GM23248 (cell line): ENCODE measurements at places on chromosomes 2 and 18. TPM values are rescaled to one million over a fixed set of nuclear protein-coding genes. Genes with fewer than 3 reads are reported as not detected.

GRCh38 chr2:70647873-70648481, 94.4 kb upstream of the TGFA start:
- DNase-seq: peak; percentile 75

Gene PFN4
- not detected in 2 replicates for total RNA-seq

DNA sequence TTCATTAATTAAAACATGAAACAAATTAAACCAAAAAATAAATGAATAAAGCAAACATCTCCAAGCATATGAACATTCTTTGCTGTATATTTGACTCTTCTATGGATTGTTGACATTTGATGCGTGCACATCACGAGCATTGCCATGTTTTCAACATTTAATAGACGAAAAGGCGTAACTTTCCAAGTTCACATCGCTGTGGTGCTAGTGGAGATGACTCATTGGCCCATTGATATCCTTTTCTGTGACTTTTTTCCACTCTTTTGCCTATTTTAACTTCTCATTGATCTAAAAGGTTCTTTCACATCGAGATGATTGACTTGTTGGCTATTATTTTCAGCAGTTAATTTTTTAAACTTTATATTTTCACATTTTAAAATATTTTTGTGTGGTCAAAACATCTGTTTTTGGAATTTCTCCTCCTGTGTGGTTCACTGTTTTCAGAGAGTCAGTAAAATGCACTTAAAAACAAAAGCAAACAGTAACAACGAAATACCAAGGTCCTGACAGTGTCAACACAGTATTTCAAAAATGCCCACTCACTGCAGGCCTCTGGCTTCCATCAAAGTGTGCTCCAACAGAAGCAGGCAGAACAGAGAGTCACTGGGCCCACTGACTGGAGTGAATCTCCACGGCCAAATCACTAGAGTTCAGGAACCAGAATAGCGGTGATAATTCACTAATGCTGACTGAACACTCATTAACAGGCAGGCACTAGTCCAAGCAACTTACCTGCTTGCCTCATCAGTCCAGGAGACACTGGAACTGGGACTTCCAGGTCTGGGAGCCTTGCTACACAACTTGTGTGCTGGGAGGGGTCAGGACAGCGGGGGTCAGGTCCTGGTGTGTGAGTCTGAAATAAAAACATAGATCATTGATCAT, 372.2 kb upstream of the SMIM21 start:
- no peak for DNase-seq

Gene ZNF521
- total RNA-seq: 12.1 and 17.9 TPM in 2 replicates

DNA sequence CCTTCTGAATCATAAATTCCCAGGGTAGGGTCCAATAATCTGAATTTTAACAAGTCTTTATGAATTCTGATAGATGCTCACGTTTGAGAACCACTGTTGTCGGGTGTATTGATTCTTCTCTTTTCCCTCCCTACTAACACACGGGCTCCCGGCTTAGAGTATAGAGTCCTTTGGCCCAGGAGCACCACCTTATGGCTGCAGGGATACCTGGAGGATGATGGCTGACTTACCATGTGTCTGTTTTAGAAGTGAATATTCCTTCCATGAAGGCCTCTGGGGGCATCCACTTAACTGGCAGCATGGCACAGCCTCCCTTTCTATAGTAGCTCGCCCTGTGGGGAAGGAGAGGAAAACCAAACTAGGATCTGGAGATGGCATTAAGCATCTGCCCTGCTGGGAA, 91.7 kb downstream of the CLIP4 start:
- no peak for DNase-seq

DNA sequence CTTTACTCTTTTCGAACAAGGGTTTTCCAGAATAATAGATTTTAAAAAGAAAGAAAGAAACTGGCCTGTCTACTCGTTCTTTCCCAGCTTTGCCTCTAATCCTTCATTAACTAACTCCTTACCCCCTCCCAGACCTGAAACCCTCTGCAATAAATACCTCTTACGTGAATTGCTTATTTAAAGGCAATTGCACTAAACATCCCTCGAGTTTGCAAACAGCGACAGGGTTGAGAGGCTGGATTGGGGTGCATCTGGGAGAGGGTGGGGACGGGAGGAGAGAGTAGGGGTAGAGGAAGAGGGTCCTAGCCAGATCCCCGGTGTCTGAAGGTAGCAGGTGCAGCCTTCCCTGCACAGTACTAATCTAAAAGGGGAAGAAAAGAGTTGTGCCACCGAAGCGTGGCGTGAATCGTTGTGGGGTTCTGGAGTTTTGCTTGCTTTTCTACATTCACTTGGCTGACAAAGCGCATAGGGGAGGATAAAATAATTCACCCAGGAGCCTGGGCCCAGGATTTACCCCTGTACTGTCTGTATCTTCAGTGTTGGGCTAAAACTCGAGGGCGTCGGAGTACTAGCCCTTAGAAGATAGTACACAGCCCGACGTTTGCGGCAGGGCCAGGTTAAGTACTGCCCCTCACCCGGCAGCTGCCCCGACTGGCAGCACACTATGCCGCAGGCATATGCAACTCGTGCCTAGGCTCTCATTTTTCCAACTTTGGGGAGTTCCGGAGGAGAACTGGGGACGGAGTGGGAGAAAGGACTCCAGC, 1.9 kb upstream of the NEUROD1 start:
- DNase-seq: no peak

Gene HOXD12
- 0.22 TPM in 1 of 2 replicates, not detected in the other for total RNA-seq

GRCh38 chr2:162060532-162060931, 13.5 kb downstream of the DPP4 start:
- DNase-seq: no peak
